ENCODE measurements at places on chromosomes 2 and 18.

DNA sequence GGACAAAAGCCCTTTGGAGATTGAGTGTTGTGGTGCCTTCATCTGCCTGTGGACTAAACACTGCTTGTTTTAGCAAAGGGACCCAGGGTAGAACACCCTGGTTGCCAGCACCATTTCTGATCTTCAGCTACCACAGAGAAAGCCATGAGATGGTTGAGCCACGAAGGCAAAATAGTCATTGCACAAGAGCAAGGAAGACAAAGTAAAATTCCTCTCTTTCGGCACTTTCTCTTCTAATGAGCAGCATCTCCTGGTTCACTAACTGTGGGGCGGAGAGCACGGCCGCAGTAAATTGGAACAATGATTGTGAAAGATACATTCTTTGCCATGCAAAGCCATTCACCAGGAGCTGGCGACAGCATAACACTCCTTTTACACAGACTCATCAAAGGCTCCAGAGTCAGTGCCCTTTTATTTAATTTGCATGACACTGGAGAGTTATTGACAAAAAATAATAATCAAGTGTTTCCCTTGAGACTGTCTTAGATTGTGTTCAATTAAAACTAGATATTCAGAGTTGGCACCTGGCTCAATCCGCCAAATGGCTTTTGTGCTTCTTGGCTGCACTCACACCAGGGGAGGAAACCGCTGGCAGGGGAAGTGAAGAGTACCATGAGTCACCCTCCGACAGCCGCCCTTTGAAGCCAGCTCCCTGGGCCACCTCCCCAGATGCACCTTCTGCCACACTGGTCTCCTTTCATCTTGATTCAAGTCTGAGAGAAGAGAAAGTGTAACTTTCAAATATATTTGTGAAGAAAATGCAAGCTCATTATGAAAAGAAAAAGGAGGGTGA lies 100.5 kb upstream of the MEIS1 start:
- peak; percentile 33 for DNase-seq

DNA sequence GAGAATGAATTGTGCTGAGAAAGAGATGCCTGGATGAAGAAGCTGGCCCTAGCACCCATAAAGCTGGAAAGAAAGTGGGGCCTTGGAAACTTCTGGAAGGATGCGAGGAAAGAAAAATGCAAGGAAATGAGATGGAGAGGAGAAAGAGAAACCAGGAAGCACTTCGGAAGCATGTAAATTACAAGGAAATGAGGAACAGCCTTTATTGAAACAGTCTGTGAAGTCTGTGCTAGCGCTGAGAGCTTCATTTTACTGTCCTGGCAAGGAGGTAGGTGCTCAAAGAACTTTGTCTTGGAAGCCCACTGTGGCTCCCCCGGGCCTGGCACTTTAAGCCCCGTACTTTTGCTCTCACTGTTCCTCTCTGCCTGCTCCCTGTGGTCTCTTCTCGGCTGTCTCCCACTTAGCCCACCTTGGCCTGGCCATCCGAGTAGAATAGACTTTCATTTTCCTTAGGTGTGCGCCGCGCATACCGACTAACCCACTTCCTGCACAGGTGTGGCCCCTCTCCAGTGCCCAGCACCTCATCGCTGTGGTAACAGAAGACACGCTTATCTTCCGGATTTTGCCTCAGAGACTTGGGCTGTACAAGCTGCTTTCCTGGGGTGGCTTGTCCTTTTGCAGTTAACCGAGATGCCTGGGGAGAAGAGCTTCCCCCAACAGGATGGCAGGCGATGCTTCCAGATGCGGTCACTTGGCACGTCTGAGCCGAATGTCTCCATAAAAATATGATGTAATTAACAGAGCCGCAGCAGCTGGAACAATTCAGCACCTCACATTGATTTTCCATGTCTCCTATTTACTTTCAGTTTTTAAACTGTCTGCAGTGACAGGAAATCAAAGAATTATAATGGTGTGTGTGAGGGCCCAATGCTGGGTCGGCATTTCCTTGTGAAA lies 199.6 kb downstream of the HRH4 start:
- DNase-seq, result peak; percentile 68

GRCh38 chr18:41226911-41227310 lies 728.1 kb upstream of the PIK3C3 start:
- DNase-seq, result no peak

DNA sequence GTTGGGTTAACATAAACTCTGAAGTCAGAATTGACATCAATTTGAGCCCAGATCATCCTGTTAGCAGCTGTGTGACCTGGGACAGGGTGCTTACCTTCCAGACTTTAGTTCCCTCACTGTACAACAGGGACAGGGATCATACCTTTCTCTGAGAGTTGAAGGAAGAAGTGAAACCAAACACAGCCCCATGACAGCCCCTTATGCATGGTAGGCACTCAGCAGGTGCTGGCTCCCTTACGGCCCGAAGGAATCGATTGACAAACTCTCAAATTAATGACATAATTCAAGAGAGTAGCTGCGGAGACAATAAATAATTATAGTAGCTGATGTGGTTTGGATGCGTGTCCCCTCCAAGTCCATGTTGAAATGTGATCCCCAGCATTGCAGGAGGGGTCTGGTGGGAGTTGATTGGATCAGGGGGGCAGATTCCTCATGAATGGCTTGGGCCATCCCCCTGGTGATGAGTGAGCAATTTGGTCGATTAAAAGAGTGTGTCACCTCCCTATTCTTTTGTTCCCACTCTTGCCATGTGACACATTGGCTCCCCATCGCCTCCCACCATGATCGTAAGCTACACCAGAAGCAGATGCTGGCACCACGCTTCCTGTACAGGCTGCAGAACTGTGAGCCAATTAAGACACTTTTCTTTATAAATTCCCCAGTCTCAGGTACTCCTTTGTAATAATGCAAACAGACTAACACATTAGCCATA lies 72.4 kb downstream of the ODC1 start:
- peak; percentile 71 for DNase-seq

DNA sequence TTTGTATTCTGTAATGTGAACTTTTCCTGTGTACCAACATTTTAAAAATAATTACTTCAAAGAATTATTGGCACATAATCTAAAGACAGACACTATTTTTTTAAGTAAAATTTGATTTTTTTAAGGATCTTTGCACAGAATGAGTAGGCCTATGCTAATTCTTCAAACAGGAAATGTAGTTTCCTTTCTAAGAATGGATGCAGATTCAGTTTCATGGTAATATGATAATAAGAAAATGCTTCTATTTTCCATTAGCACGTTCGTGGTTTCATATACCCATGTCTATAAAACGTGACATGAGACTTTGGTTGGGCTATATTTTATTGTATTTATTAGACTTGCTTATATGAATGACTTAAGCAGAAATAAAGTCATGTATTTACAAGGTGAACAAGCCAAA lies 191.8 kb upstream of the RBBP8 start:
- no peak for DNase-seq

DNA sequence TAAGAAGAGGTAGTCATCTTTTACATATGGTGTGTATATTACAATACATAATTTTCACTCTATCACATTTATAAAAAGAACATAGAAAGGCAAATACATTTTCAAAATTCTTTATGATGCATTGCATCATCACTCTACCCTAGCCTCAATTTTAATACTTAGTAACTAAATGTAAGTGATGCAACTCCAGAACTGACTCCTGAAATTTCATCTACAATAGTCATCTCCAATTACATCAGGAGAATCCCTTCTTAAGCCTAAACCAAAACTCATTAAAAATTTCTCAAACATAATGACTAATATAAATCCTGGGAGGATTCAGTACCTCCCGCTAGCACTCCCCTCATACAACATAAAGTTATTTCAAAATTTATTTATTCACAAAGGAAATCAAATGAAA lies 15.9 kb downstream of the TMX3 start:
- DNase-seq, result no peak

DNA sequence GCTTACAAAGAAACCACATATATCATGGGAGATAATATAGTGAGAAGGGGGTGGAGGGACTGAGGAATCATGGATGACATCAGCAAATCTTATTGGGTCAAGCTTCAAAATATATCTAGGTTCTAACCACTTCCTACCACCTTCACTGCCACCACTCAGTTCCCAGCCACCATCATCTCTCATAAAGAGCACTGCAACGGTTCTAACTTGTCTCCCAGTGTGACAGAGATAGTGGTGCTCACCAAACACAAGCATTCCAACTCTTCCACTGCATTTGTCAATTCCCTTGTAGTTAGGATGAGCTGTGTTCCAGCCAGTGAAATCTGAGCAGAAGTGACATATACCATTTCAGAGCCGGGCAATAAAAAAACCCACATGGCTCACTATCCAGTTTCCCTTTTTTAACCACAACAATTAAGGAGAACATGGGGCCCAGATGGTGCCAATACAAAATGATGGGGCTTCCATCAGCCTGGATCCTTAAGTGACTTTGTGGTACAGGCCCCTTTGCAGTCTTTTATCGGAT lies 318.1 kb downstream of the NBAS start:
- DNase-seq, result no peak

DNA sequence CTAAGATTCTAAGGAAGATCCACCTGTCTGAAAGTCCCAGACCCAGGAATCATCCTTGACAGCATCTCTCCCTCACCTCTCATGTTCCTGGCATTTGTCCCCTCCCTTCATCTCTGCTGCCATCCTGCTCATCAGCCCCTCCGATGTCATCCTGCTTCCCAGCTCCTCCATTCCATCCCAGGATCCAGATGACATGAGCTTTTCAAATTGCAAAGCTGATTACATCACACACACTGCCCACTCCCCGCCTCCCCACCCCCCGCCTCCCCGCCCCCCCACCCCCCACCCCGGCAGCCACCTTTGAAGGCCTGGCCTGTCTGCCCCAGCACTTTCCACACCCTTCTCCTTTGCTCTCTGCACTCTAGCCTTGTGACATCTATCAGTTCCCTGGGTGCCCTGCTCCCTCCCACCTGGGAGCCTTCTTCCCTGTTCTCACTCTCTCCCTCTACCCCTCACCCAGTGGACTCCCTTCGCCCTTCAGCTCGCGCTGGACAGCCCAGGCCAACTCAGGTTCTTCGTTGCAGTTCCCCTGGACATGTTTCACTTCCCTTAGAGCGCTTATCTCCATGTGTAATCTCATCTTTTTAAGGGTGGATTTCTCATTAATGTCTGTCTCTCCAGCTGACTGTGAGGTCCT lies 61.6 kb downstream of the DNMT3A start:
- no peak for DNase-seq

- no peak for DNase-seq
Observed at GRCh38 chr18:7871560-7872456, 304.7 kb downstream of the PTPRM start.

DNA sequence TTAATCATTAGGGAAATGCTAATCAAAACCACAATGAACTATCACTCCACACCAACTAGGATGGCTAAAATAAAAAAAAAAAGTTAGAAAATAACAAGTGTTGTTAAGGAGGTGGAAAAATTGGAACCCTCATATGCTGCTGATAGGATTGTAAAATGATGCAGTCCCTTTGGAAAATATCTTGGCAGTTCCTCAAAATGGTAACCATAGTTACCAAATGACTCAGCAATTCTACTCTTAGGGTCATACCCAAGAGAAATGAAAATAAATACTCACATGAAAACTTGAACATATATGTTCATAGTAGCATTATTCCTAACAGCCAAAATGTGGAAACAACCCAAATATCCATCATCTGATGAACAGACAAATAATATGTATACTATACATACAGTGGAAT lies 15.7 kb upstream of the ACVR2A start:
- no peak for DNase-seq

- no peak for DNase-seq
Observed at GRCh38 chr2:140085674-140086073, 1305.5 kb upstream of the NXPH2 start.

GRCh38 chr2:112092286-112093041 lies 37.4 kb downstream of the TMEM87B start:
- no peak for DNase-seq

DNA sequence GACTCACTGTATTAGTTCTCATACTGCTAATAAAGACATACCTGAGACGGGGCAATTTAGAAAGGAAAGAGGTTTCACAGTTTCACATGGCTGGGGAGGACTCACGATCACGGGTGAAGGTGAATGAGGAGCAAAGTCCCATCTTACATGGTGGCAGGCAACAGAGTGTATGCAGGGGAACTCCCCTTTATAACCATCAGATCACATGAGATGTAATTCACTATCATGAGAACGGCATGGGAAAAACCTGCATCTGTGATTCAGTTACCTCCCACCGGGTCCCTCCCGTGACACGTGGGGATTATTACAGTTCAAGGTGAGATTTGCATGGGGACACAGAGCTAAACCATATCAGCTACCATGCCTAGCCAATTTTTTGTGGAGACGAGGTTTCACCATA lies 168.2 kb downstream of the NEDD4L start:
- DNase-seq, result no peak

DNA sequence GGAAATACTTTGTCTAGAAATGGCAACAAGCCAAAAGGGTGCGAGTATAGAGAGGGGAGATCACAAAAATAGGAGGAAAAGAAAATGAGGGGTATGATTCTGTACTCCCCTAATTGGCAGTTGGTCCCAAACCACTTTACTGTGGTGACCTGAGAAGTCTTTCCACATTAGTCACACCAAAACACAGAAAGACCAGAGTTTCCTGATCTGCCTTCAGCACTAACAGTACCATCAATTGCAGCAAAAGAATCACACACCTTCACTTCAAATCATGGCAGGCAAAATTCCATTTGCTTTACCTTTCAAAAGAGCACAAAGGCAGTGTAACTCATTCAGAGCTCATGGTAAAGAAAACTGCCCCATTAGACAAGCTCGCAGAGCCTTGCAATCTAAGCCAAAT lies 86.8 kb downstream of the ALK start:
- no peak for DNase-seq

DNA sequence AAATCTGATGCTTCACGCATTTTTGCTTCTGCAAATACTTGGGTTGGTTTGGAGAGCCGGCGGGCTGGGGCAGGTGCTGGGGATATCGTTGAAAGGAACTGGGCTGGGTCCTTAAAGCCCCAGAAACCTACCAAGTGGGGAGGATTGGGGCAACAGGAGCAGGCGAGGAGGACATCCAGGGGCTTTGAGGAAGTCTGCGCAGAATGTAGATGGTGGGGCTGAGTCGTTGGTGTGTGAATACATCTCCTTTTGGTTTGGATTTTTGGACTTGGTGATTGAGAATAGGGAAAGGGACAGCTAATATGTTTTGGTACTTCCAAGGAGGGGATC lies 1.1 kb downstream of the DCC start:
- no peak for DNase-seq

GRCh38 chr2:241904791-241905710 lies 35.5 kb downstream of the RTP5 start:
- no peak for DNase-seq

GRCh38 chr2:164910101-164910899 lies 45.0 kb downstream of the SLC38A11 start:
- DNase-seq, result no peak

DNA sequence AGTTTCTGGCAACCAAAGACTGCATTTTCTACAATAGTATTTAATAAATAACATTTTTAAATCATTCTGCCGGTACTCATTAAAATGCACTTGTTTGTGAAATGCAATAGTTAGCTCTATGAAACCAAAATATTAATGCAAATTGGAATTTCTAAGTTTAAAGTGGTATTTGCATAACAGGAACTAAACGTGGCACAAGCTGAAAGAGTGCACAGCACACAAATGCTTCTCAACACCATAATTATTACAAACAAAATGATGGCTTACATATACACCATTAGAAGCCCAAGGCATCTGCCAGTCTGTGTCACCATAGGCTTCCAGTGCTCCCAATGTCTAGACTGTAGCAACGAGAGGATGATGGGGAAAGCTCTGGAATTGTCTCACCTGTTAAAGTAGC lies 280.5 kb downstream of the TCF4 start:
- DNase-seq, result no peak

- no peak for DNase-seq
Observed at GRCh38 chr2:132598536-132598935, 71.5 kb downstream of the LYPD1 start.

Data from DMS79 treated with DMSO at 0.1 percent for 48 hours (cell line).